ENCODE measurements at places on chromosomes 6 and 20.

DNA sequence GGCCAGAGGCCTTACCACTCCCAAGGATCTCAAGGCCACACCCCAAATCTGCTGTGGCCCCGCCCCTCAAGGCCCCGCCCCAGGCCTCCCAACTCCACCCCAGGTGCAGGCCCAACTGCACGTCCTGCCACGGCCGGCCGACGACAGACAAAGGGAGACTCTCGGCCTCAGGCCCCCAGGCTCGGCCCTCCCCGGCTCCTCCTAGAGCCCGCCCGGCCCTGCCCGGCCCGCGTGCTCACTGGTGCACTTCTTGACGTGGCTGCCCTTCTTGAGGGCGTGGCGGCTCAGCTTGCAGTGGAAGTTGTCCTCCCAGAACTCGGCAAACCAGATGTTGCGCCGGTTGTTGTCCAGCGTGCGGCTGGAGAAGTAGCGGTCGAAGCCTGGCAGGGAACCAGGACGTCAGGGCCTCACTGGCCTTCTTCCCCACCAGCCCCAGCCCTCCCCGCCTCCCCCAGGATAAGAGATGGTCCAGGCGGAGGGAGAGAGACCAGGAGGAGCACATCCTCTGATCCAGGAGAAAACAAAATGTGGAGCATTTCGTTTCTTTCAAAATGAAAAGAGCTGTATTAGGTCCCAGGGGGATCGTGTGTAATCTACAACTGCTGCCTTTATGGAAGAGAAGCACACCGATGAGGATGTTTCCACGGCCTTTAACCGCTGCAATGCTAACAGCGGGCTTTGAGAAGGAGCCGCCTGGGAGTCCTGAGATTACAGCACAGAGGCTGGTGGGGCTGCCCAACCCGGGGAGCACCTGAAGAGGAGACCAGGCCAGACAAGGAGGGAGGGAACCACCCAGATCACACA is 89.4 kb downstream of the GRM4 start:
- peak; percentile 98 for DNase-seq

DNA sequence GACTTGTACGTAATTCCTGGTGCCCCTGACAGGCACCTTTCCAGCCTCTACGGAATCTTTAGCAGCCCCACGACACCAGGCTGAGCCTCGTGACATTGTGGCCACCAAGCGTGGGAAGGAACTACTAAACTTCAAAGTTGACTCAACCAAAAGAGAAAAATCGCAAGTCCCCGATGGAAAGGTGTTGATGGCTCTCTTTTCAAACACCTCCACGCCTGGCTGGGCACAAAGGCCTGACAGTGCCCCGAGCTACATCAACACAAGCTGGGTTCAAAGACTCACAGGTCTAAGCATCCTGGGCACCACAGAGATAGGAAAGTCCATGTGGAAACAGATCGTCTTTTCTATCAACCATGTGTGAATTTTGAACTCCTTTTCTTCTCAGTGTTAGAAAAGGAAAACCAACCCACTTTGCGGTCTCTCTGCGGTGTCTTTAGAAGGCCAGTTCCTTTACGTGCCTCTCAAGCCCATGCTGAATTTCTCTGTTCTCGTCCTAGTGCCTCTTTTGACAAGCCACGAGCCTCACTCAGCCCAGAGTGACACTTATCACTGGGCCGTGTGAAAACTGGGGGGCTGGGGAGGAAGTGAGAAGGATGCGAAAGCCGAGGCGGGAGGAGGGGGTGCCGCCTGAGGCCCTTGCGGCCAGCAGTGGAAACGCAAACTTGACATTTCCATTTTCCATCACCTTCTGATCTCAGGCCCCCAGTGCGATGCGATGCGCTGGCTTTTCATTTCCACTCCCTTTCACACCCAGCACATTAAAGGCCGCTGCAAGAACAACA is 59.4 kb downstream of the GFOD1 start:
- peak; percentile 55 for DNase-seq

DNA sequence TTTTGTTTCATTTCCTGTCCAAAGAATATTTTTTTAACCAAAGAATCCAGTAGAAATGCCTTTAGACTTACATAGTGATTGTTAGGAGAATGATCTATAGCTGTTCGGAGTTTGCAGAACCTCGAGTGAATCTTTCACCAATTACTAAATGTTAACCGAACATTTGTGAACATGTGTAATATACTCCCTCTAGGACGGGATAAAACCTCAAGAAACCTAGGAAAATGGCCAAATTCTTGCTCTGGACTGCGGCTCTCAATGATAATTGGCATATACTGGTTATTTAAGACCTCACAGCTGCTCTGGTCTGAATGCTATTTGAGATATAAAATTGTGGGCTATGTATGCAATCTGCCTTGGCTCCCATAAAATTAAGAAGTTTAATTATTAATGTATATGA is 137.1 kb downstream of the PACRG start:
- no peak for DNase-seq

DNA sequence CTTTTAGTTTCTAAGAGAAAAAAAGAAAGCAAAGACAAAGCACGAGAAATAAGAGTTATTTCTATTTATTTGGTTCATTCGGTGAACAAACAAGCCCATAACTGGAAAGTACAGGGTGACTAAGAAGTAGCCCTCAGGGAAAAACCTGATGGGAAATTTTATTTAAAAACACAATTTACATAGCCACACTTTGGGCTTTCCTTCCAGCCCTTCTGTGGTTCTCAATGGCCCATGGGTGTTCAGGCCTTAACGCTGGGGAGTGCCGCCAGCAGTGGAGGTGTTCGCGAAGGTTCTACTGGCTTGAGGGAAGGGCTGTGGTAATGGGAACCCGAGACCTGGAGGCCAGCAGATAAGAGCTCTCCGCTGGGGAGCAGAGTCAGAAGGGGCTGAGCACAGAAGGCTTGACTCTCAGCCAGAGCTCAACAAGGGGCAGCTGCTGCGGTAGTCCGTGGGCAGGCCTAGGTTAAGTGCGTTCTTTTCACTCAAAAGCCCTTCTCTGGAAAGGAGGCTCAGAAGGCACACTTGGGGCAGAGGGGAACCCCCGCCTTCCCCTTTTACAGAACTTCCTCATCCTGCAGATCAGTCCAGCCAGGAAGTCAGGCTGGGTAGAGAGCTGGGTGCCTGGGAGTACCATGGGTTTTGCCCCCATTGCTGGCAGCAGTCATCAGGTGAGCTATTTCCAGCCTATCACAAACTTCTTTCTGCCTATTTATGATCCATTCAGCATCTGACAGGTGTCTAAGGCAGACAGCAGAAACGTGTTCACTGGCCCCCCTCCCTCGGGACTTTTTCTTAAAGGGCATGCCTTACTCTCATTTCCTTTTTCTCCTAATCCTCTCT is 8.8 kb upstream of the CD83 start:
- no peak for DNase-seq

- no peak for DNase-seq
Measured at GRCh38 chr6:81977486-81977885, 225.0 kb upstream of the TENT5A start.

DNA sequence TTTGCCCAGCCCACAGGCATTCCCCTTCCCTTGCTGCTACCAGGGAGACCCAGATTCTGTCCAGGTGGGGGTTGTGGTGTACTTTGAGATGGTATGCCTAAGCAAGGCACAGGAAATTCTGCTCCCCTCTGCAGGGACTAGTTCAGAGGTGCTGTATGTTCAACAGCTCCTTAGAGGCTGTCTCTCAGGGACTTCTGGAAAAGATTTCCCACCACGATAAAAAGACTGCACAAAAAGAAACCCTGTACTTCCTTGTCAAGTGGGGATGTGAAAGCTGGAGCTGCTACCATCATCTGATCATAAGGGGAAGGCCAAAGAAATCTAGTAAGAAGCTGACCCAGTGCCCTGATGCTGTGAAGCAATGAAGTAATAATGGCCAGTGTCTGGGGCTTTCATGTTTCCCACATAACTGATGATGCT is 51.5 kb upstream of the SMIM29 start:
- DNase-seq, result no peak

DNA sequence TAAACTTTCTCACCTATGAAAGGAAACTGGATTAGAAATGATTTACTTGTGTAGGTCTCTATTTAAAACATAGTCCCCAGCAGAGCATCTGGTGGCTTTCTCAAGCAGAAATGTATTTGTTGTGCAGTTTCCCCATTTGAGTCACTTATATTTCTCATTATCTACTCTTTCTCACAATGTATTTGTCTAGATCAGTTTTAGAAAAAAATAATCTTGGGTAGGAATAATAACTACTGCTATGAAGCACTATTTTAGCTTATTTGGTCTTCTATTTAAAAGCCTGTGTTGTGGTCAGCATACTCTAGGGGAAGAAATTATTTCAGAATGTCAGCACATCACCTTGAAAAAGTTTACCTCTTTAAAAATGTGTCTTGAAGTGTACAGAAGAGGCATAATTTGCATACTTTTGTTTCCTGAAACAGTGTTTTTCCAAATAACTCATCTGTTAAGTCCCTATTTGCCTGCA is 60.9 kb upstream of the PRL start:
- no peak for DNase-seq

Data from H7 (cell line).